ENCODE measurements at places on chromosomes 4 and X. TPM values are rescaled to one million over a fixed set of nuclear protein-coding genes. Genes with fewer than 3 reads are reported as not detected.

SMIM31 gene
- total RNA-seq = not detected

CT45A5 gene
- not detected for total RNA-seq

PFKFB1 gene
- 0.27 TPM for total RNA-seq

DNA sequence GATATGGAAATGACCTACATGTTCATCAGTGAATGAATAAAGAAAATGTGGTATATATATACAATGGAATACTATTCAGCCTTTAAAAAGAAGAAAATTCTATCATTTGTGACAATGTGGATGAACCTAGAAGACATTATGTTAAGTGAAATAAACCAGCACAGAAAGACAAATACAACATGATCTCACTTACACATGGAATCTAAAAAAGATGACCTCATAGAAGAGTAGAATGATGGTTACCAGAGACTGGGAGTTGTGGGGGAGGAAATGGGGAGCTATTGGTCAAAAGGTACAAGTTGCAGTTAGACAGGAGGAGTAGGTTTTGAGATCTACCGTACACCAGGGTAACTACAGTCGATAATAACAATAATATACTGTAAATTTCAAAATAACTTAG is 51.5 kb downstream of the WNK3 start:
- H3K27ac ChIP-seq = no peak overlapping the region
- H3K4me3 ChIP-seq = no peak overlapping the region
- no peaks in the 10 kb centered on the region for H3K27me3 ChIP-seq
- no peak for DNase-seq

ARMCX4 gene
- total RNA-seq = 5.9 TPM

DGKK gene
- total RNA-seq = not detected

SYP gene
- 0.30 TPM for total RNA-seq

DNA sequence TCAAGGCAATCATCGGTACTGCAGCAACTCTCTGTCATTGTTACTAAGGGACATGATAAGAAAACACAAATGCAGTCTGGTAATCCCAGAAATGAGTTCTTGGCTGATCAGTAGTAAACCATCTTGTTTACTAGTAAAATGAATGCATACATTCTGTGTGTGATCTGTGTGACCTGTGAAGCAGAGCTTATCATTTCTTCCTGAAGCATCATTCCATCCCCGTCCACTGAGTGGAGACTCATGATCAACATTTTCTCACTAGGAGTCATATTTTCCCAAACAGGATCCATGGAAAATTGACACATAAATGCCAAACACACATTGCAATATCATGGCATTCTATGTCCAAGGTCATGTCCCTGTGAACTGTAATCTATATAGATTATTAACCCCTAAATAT is 226.1 kb downstream of the ANKRD50 start:
- H3K36me3 ChIP-seq = no peaks in the 10 kb centered on the region
- H3K4me1 ChIP-seq = no peaks in the 10 kb centered on the region
- no peak overlapping the region for H3K4me3 ChIP-seq
- H3K27me3 ChIP-seq = no peaks in the 10 kb centered on the region
- no peak for DNase-seq
- no peak overlapping the region for H3K27ac ChIP-seq
